ENCODE measurements at places on chromosomes 16 and 17. TPM values are rescaled to one million over a fixed set of nuclear protein-coding genes. Genes with fewer than 3 reads are reported as not detected.

GRCh38 chr17:28973425-28973824 is 22.1 kb upstream of the PHF12 start:
- no peak for DNase-seq
- peaks cover 25% of the 10 kb centered on the region for H3K36me3 ChIP-seq
- H3K27ac ChIP-seq, result no peak overlapping the region

GRCh38 chr17:48148854-48149786 is 41.6 kb downstream of the SNX11 start:
- no peak overlapping the region for H3K4me3 ChIP-seq
- no peak for DNase-seq
- H3K36me3 ChIP-seq, result no peaks in the 10 kb centered on the region
- H3K4me1 ChIP-seq, result peaks cover 23% of the 10 kb centered on the region
- peaks cover 3% of the 10 kb centered on the region for H3K27me3 ChIP-seq
- H3K27ac ChIP-seq, result peak overlapping the region; percentile 40

DNA sequence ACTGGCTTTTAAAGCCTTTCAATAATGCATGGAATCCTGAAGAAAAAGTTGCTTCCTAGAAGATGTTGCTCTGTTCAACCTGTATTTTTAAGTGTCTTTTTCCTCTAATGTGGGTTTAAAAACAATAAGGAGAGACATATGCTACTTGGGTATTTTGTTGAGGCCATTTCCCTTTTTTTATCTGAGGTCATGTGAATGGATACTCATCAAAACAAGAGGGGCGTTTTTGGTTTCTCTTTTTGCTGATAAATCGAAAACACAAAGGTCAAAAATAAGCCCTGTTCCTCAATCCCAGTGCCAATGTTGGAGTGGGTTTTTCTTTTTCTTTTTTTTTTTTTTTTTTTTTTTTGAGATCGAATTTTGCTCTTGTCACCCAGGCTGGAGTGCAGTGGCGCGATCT is 468.0 kb upstream of the RBFOX1 start:
- H3K27ac ChIP-seq, result no peak overlapping the region
- no peak for DNase-seq
- no peaks in the 10 kb centered on the region for H3K36me3 ChIP-seq
- no peak overlapping the region for H3K4me3 ChIP-seq
- no peaks in the 10 kb centered on the region for H3K27me3 ChIP-seq

Gene BAHCC1
- total RNA-seq, result 9.3 TPM

Gene KLHL10
- total RNA-seq, result 0.30 TPM

- no peak overlapping the region for H3K4me3 ChIP-seq
- H3K36me3 ChIP-seq, result peaks cover 15% of the 10 kb centered on the region
- H3K27me3 ChIP-seq, result no peaks in the 10 kb centered on the region
Measured at GRCh38 chr17:77439189-77440018, 298.6 kb downstream of the SEC14L1 start.

DNA sequence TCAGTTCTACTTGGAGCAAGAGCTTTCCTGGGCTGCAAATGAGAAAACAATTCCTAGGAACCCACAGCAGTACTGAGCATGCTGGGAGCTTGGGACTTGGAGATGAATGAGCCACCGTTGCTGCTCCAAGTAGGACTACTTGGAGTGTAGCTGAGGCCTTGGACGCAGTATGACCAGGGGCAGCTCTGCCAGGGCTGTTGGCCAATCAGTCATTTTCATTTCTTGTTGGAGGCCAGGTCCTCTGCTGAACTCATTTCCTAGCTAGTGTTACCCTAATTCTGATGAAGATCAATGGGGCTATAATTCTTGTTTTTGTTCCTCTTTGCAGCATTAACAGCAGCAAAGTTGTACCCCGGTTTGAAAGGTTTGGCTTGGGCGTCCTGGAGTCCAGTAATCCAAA is 8.0 kb upstream of the LGALS9 start:
- H3K4me3 ChIP-seq, result no peak overlapping the region
- H3K36me3 ChIP-seq, result peaks cover 69% of the 10 kb centered on the region
- H3K4me1 ChIP-seq, result peaks cover 23% of the 10 kb centered on the region
- H3K27ac ChIP-seq, result no peak overlapping the region
- DNase-seq, result no peak
- no peaks in the 10 kb centered on the region for H3K27me3 ChIP-seq

DNA sequence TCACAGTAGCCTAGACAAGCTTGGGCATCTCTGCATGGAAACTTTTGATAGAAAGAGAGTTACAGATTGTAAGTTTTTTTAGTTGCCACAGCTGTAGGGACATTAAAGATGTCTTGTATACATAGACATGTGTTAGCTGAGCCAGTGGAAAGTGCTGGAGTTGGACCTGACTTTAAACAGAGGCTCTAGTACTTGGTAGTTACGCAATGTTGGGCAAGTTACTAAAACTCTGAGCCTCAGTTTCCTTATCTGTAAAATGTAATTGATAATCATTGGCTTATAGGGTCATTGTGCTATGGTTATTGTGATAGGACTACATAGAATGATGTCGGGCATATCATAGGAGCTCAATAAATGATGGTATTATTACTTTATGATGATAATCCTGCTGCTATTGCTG is 225.8 kb upstream of the CPHXL start:
- H3K27me3 ChIP-seq, result no peaks in the 10 kb centered on the region
- DNase-seq, result no peak
- no peak overlapping the region for H3K4me3 ChIP-seq
- H3K27ac ChIP-seq, result no peak overlapping the region
- H3K36me3 ChIP-seq, result no peaks in the 10 kb centered on the region

GRCh38 chr17:76241204-76241538 is 878 bp upstream of the RNF157 start:
- peak overlapping the region; percentile 33 for H3K27ac ChIP-seq
- H3K4me1 ChIP-seq, result peaks cover 16% of the 10 kb centered on the region
- peaks cover 2% of the 10 kb centered on the region for H3K27me3 ChIP-seq
- no peaks in the 10 kb centered on the region for H3K36me3 ChIP-seq
- DNase-seq, result no peak
- peak overlapping the region; percentile 68 for H3K4me3 ChIP-seq

Gene MLKL
- 4.2 TPM for total RNA-seq

- H3K4me1 ChIP-seq, result peaks cover 17% of the 10 kb centered on the region
- no peak for DNase-seq
- no peaks in the 10 kb centered on the region for H3K27me3 ChIP-seq
- no peaks in the 10 kb centered on the region for H3K36me3 ChIP-seq
- no peak overlapping the region for H3K27ac ChIP-seq
- H3K4me3 ChIP-seq, result no peak overlapping the region
Measured at GRCh38 chr17:77332034-77332971, 191.5 kb downstream of the SEC14L1 start.

DNA sequence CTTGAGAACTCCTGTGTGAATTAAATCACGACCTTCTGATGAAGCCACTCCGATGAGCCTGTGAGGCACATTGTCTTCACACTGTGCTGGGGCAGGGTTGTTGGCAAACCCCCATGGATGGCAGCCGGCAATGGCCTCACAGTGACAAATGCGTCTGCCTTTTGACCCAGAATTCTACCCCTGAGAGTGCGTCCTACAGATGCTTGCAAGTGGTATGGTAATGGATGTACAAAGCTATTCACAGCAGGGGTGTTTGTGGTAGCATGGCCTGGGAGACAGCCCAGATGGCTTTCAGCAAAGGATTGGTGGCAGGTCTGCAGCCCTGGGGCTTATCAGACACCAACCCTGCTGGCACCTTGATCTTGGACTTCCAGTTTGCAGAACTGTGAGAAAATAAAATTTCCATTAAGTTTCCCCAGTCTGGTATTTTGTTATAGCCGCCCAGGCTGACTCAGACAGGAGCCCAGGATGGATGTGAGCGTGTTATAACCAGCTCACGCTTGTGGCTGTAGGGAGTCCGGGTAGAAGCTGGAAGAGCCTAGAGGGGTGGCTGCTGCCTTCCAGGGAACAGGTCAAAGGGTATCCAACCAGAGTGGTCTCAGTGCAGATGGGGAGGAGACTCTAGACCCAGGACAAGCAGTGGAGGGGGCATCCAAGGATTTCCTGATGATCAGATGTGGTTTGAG is 10.1 kb downstream of the AFMID start:
- no peaks in the 10 kb centered on the region for H3K27me3 ChIP-seq
- no peak overlapping the region for H3K4me3 ChIP-seq
- H3K27ac ChIP-seq, result no peak overlapping the region
- peaks cover 8% of the 10 kb centered on the region for H3K36me3 ChIP-seq
- no peak for DNase-seq

Gene ACADVL
- total RNA-seq, result 478 TPM

- H3K36me3 ChIP-seq, result peaks cover 6% of the 10 kb centered on the region
- H3K4me1 ChIP-seq, result peaks cover 15% of the 10 kb centered on the region
- peak overlapping the region; percentile 74 for H3K27ac ChIP-seq
- no peak overlapping the region for H3K4me3 ChIP-seq
- no peaks in the 10 kb centered on the region for H3K27me3 ChIP-seq
- DNase-seq, result no peak
Measured at GRCh38 chr16:29156511-29156910, 171.7 kb downstream of the LAT start.

GRCh38 chr17:2903193-2903974 is 107.1 kb downstream of the RAP1GAP2 start:
- peaks cover 4% of the 10 kb centered on the region for H3K36me3 ChIP-seq
- no peak overlapping the region for H3K27ac ChIP-seq
- no peaks in the 10 kb centered on the region for H3K27me3 ChIP-seq
- H3K4me3 ChIP-seq, result no peak overlapping the region
- H3K4me1 ChIP-seq, result peaks cover 20% of the 10 kb centered on the region
- no peak for DNase-seq

Gene ACSM2A
- total RNA-seq, result not detected

Gene PITPNM3
- 12.4 TPM for total RNA-seq

Gene CYLD
- total RNA-seq, result 35.9 TPM

DNA sequence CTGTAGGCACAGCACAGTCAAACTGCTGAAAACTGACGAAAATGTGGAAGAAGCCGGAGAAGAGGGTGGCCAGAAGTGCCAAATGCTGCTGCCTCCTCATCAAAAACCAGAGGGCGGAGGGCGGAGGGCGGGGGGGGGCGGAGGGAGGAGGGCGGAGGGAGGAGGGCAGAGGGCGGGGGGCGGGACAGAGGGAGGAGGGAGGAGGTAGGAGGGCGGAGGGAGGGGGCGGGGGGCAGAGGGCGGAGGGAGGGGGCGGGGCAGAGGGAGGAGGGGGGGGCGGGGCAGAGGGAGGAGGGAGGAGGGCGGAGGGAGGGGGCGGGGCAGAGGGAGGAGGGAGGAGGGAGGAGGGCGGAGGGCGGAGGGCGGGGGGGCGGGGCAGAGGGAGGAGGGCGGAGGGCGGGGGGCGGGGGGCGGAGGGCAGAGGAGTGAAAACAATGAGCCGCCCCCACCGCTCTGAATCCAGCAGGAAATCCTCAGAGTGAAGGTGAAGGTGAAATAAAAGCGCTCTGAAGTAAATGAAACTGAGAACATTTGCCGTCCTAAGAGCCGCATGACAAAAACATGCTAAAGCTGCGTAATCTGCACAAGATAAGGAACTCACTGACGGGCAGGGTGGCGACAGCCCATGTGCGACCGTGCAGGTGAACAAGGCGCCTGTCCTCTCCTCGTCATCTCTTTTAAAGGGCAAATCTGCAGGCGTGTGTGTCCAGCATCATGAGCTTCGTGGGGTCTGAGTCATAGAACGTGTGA is 22.6 kb upstream of the CBFA2T3 start:
- H3K27me3 ChIP-seq, result peaks cover 2% of the 10 kb centered on the region
- no peak for DNase-seq
- H3K4me1 ChIP-seq, result peaks cover 20% of the 10 kb centered on the region
- no peak overlapping the region for H3K27ac ChIP-seq
- no peak overlapping the region for H3K4me3 ChIP-seq
- H3K36me3 ChIP-seq, result peaks cover 3% of the 10 kb centered on the region

GRCh38 chr16:28505489-28506137 is 1.0 kb downstream of the IL27 start:
- no peaks in the 10 kb centered on the region for H3K36me3 ChIP-seq
- no peak for DNase-seq
- H3K4me3 ChIP-seq, result no peak overlapping the region
- H3K4me1 ChIP-seq, result no peaks in the 10 kb centered on the region
- H3K27ac ChIP-seq, result no peak overlapping the region

GRCh38 chr17:78648293-78648692 is 71.1 kb upstream of the DNAH17 start:
- H3K27me3 ChIP-seq, result no peaks in the 10 kb centered on the region
- DNase-seq, result no peak
- peaks cover 12% of the 10 kb centered on the region for H3K4me1 ChIP-seq

All from spinal cord (tissue), 10 donors.